Inflammatory macrophage (primary cell): ENCODE measurements at places on chromosomes 2 and 18.
A peak's percentile ranks its signal among the peaks of the same experiment; 100 is the strongest.

- DNase-seq, result no peak
Observed at GRCh38 chr2:28226558-28226957, 166.1 kb upstream of the FOSL2 start.

- no peak for DNase-seq
Observed at GRCh38 chr2:74941284-74941683, 17.2 kb upstream of the POLE4 start.

DNA sequence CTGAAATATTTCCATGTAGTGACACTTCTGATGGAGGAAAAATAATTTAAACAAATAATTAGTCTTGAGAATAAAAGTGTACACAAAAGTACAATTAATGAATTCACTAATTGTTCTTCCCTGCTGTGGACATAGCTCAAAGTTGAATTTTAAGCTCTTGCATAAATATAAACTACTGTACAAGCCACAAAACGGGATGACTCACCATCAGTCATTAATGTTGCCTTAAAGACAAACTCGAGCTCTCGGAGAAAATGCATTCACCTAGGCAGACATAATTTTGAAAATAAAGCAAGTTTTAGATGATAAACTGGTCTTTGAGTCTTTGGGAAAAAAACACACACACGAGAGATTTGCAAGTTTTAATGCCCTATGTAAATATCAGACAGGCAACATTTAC is 436.4 kb downstream of the ZNF521 start:
- DNase-seq, result no peak

- DNase-seq, result no peak
Observed at GRCh38 chr2:8469709-8470493, 212.0 kb upstream of the ID2 start.

- no peak for DNase-seq
Observed at GRCh38 chr18:23570912-23571504, 15.3 kb downstream of the NPC1 start.

DNA sequence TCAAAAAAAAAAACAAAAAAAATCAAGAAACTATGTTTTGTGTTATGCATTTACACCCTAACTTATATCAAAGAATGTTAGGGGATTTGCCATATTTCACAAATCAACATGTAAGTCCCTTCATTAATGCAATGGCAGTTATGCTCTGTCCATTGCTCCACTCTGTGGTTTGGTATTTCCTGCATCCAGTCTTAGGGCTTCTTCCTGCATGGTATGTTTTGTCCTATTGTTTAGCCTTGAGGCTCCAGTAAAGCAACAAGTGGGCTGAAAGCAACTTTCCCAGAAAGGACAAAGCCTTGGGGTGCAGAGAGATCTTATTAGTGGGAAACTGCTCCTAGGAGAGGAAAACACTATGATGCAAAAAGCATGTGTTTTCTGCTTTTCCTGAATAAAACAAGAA is 474.1 kb downstream of the IRS1 start:
- peak; percentile 44 for DNase-seq

GRCh38 chr2:234292205-234292961 is 204.5 kb downstream of the ARL4C start:
- DNase-seq, result peak; percentile 9

GRCh38 chr2:228731517-228731916 is 539.6 kb downstream of the PID1 start:
- DNase-seq, result no peak

DNA sequence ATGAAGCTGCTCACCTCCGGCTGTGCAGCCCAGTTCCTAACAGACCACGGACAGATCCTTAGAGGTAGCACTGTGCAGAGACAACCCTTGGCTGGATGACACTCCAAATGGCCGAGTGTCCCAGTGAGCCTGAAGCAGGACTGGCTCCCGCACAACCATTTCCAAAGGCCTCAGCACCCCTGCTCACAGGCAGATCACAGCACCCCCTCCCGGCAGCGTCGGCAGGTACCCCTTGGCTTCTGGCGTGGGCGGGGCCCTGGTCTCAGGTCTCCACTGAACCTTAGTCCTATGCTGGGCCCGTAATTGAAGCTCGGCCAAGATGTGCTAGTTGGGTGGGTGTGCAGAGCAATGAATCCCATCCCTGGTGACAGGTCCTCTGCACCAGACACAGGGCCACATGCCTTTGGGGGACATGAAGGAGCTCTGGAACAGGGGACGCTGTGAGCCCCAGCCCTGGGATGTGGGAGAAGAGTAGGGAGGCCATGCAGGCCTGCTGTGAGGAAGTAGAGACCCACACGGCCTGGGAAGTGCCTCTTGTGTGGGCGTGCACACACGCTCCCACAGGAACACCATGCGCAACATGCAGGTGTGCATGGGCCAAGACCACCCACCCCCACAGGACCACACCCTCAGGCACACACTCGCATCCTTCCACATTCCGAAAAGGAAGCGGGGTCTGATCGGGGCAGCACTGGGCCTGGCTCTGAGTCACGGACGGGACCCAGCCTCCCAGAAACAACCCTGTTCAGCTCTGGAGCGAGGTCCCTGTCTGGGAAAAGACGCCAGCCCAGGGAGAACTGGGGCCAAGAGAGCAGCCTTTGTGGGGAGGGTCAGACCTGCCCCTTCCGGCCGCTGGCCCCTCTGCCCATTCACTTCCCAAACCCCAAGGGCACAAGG is 2.8 kb downstream of the DUSP2 start:
- DNase-seq, result peak; percentile 47

DNA sequence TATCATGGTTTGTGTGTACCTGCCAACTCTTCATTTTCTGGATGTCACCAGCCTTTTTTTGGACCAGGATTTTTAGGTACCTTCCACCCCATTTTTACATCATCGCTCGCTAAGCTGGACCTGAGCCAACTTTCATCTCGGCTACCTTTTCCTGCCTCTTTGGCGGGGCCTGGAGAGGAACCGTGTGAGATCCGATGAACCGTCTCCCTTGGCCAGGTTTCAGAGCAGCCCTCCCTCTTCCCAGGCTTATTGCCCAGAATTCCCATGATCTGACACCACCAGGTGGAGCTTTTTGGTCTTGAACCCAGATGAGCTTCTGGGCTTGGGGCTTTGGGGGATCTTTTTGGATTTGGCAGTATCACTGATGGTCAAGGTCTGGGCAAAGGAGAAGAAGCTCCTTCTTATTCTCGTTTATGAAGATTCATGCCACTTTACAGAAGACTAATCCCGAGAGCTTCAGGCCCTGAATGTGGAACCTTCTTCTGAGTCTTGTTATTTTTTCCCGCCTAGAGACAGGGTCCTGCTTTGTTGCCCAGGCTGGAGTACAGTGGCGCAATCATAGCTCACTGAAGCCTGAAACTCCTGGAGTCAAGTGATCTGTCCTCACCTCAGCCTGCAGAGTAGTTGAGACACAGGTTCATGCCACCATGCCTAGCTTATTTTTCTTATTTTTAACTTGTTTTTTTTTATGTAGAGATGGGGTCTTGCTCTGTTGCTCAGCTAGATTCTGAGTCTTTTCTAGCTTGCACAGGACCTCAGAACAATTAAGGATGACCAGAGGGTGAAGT is 50.4 kb downstream of the GATA6 start:
- DNase-seq, result no peak

GRCh38 chr2:223936862-223937326 is 8.2 kb downstream of the WDFY1 start:
- no peak for DNase-seq

DNA sequence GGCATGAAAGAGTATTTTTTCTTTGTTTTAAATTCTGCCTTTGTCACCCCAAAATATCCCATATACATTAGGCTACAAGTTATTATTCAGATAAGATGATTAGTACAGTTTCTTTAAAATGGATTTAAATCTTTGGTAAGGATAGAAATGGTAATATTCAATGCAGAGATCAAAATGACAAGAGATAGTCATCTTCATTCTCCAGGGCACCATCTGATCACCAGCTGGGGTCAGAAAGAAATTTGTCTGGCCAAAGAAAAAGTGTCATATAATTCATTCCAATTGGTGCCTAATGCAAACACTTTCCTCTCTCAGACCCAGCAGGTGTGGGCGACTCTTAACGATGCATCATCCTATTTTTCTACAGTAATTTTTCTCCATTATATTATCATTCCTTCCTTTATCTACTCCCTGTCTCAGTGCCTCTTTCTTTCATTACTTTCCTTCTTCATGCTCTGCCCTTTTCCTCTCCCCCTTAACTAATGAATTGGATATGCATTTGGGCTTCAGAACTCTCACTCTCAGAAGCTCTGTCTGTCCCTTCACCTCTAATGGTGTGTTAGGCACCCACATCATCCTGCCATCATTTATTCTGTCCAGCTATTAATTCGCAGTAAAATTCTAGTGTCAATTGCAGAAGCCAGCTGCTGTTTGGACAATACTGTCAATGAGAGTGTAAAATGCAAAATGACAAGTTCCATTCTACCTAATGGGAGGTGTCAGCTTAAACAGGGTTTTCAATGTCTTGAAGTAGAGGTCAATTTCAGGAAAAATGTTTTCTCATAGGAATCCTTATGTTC is 570.5 kb downstream of the TDRD15 start:
- no peak for DNase-seq

DNA sequence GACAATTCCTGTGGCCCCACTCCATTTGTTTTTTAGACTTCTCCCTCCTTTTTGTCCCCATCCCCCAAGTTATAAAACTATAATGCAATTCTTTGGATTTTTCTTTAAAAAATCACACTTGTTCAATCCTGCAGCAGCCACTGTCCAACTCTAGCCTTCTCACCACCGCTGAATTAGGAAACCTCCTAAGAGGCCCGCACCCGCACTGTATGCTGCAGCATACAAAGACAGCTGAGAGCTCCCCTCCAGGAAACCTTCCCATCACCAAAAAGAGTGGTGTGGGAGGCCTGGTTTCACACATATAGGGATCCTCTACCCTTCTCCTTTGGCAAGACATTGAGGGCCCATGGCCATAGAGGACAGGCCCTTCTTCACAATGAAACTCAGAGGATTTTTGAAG is 2.9 kb downstream of the PCGF1 start:
- no peak for DNase-seq

- DNase-seq, result no peak
Observed at GRCh38 chr2:216908300-216908699, 48.4 kb upstream of the TNP1 start.

GRCh38 chr2:185817991-185818390 is 79.4 kb downstream of the FSIP2 start:
- DNase-seq, result no peak
